ENCODE measurements at places on chromosomes 7 and 10.
A peak's percentile ranks its signal among the peaks of the same experiment; 100 is the strongest.

- DNase-seq: no peak
Observed at GRCh38 chr10:49382226-49382625, 13.7 kb downstream of the DRGX start.

DNA sequence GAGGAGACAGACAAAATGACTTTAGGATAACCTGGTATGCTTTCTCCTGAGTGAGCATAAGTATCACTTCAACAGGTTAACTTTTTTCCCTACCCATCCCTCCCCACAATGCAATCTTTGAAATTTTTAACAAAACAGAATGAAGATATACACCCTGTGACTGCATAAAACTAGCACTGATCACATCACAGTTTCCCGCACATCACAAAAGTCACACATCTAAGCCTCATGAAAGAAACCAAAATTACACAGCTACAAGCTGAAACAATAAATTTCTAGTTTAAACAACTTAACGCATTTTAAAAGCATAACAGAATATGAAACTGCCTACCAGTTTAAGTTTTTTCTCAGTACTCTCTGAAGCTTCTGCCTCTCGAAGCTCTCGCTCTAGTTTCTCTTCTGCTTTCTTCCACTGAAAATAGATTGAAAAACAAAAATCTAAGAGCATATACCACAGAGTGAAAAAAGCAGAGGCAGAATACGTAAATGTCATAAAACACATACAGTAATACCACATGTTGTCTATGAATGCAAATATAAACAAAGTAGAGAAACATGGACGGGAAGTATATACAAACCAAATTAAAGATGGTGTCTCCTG is 18.1 kb downstream of the NOC3L start:
- no peak for DNase-seq

DNA sequence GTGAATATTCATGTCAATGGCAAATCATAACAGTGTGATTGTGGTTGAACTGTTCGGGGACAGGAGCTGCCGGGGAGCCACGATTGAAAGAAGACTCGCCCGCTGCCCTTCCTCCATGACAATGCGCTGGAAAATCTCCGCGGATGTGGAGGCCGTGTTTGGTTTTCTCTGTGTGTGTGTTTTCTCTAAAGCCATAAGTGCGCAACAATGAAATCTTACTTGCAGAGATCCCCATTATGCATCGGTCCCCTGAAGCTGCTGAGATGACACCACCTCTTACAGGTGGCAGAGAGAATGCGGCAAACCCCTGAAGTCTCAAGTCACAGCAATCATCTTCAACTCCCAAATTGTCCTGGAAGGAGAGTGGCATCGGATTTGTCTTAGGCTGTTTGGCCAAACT is 442.3 kb upstream of the MKI67 start:
- no peak for DNase-seq

DNA sequence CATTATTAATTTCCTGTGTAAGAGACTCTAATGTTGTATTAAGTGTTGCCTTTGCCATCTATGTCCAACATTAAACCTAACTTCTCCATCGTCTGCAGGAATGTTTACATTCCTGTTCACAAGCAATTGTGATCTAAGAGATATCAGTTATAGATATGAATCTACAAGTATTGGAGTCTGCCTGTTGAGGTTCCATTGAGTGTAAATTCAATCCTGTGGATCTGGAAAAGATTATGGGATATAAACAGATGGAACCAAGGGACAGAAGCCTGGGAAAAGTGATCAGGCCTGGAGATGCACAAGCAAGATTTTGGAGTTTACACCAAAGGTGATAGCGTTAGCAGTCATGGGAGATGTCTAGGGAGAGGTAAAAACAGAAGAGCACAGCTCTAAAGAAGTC is 135.5 kb downstream of the LSMEM1 start:
- DNase-seq: no peak

GRCh38 chr7:70029993-70030392 is 431.7 kb downstream of the AUTS2 start:
- no peak for DNase-seq

DNA sequence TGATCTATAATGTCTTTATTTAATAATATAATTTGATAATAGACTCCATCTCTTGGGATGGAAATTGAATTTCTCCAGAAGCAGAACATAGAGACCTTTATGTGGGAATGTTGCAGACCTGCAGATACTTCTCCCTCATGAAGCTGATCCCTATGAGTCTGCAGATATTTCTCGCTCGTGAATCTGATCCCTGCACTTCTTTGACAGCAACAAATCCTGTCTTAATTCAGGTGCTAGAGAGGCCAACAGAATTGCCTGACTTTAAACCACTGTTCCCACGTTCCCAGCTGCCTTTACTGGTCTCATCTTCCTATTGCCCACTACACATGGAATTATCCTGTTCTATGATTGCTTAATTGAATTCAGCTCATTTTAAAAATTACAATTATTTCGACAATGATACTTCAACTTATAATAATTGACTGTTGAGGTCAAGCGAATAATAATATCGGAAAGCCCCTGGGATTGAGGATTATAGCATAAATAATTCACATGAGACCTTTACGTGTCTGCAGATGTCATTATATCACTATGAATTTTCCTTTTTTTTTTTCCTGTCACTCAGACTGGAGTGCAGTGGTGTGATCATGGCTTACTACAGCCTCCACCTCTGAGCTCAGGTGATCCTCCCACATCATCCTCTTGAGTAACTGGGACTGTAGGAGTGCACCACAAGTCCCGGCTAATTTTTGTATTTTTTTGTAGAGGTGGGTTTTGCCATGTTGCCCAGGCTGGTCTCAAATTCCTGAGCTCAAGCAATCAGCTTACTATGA is 486.4 kb upstream of the ADARB2 start:
- no peak for DNase-seq

DNA sequence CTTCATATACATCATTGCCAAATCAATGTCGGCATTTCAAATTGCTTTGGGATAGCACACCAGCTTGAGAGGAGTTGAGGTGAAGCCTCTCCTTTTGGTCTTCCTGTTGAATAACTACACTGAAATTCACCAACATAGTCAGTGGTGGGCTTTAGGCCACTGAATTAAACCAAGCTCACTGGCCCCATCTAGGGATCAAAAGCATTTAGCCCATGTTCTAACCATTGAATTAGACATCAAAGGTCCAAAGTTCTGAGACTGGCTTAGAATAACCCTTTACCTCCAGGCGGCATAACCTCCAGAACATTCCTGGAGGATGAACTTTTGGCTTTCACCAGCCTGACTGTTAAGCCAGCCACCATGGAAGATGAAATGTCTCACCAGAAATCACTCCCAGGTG is 54.6 kb downstream of the BPGM start:
- DNase-seq: peak; percentile 56

GRCh38 chr7:141550386-141551093 is 670 bp upstream of the AGK start:
- no peak for DNase-seq

GRCh38 chr10:99621454-99622251 is 1.4 kb upstream of the SLC25A28 start:
- DNase-seq: no peak

GRCh38 chr7:92749327-92749755 is 87.0 kb downstream of the CDK6 start:
- no peak for DNase-seq

DNA sequence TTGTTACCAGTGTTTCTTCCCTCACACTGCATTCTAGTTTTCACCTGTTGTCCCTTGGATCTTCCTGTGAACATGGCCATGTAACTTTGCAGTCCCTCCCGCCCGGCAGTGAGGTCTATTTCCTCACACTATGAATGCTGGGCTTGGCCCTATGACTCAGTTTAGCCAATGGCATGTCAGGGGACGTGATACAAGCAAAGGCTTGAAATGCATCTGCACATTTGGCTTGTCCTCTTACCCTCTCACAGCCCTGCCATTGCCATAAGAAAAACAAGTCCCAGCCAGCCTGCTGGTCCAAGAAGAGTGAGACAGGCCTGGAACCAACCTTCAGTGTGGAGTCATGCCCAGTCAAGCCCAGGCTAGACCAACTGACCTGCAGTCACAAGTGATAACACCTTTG is 17.1 kb upstream of the EZH2 start:
- no peak for DNase-seq

DNA sequence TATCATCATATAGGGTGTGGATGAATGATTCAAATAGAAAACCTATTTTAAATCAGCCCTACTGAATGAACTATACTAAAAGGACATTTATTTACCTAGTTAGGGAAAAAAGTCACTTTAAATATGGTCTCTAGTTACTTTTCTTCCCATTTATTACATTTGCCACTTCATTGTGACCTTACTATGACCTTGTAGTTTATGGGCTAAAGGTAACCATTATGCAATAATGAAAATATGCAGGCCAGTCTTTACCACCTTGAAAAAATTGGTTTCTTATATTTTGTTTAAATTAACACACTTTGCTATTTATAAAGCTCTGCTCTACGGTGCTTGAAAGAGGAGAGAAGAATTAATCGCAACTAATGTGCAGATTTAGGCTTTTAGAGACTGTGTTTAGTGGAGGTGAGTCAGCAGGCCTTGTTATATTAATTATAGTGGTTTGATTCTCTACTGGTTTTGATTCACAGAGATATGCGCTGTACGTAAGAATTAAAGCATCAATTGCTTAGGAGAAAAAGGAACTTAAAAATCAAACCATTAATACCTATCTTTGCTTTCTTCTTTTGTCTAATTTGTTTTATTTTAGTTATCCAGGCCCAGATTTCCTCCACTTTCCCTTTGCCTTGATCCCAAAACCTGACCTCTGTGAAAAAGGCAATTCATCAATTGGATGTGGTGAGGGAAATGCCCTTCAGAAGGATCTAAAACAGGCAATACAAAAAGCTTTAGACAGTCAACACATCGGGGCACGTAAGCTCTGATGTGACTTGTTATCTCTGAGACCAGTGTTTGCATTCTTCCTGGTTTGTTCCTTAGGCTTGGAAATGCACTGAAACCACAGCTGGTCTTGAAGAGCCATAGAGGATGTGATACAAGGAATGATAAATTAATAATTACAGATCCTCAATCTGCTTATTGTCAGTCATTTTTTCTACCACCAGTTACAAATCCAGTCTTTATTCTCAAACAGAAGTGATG is 141.2 kb upstream of the HDAC9 start:
- DNase-seq: no peak

GRCh38 chr7:151558575-151558974 is 38.9 kb upstream of the RHEB start:
- no peak for DNase-seq

DNA sequence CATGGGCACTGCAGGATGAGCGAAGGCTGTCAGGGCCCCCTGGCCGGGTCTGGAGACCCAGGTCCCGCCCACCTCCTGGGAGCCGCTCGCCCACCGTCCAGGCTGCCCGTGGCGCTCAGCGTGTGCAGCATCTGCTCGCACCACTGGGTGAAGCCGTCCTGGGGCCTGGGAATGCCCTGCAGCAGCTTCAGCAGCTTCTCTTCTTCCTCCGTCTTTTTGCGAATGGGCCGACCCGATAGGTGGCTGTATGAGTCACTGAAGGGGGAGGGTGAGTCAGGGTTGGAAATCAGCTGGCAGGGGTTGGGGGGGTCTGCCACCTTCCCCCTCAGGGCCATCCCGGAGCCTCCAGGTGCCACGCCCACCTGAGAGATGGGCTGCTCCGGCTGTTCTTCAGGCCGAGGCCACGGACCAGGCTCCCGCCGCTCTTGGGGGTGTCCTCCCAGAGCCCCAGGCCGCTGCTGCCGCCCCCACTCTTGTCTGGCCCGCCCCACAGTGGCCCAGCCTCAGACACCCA is 8.7 kb downstream of the GNB2 start:
- no peak for DNase-seq

GRCh38 chr10:102779680-102780526 is 36.2 kb downstream of the WBP1L start:
- DNase-seq: no peak

GRCh38 chr7:99837649-99838361 is 10.0 kb downstream of the CYP3A43 start:
- DNase-seq: peak; percentile 0

Data from CD4-positive, alpha-beta T cell treated with Interleukin-17A for 1 hour (primary cell).